ENCODE measurements at places on chromosomes 16 and 17.

- no peak for DNase-seq
These were observed 25.6 kb downstream of the SOST start for GRCh38 chr17:43732958-43733357.

DNA sequence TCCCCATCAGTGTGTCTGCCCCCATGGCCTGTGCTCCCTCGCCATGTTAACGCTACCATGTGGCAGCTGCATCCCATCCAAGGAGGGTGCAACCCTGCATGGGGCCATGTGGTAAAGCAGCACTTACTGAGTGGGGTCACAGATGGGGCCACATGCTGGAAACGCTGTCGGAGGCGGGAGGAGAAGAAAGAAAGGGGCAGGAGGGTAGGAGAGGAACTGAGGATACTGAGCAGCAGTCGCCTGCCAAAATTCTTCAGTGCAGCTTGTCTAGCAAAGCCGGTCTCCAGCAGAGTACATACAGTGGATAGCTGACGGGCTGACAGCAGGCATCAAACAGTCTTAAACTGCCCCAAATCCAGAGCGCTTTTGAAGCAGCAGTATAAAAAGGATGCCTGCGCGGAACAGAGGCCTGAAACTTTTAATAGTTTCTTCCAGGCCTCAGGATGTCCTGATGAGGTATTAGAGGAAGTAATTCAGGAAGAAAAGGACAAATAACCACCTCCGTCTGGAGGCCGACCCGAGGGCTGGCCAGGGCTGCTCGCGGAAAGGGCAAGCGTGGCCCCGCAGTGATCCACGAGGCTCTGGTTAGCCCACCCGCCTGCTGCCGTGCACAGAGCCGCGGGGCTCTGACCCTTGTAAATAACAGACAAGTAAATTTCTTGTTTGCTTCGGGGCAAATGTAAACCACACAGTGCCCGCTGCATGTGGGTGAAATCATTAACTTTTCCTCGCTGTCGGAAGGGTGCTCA is 149.0 kb downstream of the CCDC182 start:
- no peak for DNase-seq

DNA sequence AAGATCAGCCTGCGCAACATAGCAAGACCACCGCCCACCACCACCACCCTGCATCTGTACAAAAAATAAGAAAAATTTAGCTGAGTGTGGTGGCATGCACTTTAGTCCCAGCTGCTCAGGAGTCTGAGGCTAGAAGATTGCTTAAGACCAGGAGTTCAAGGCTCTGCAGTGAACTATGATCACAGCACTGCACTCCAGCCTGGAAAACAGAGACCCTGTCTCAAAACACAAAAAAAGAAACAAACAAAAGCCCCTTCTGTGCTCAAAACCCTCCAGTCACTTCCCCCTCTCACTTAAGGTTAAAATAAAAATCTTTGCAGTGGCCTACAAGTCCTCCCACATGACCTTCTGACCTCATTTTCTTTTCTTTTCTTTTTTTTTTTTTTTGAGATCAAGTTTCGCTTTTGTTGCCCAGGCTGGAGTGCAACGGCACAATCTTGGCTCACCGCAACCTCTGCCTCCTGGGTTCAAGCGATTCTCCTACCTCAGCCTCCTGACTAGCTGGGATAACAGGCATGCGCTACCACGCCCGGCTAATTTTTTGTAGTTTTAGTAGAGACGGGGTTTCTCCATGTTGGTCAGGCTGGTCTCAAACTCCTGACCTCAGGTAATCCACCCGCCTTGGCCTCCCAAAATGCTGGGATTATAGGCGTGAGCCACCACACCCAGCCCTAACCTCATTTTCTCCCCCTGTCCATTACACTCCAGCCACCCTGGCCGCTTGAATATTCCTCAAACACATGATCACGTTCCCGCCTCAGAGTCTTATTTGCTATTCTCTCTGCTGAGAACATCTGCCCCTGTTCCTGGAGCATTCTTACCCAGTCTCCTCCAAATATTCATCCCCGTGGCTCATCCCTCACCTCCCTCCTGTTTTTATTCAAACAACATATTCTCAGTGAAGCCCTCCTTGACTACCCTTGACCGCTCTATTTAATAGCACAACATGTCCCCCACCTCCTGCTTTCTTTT is 126.6 kb upstream of the MED13 start:
- no peak for DNase-seq

DNA sequence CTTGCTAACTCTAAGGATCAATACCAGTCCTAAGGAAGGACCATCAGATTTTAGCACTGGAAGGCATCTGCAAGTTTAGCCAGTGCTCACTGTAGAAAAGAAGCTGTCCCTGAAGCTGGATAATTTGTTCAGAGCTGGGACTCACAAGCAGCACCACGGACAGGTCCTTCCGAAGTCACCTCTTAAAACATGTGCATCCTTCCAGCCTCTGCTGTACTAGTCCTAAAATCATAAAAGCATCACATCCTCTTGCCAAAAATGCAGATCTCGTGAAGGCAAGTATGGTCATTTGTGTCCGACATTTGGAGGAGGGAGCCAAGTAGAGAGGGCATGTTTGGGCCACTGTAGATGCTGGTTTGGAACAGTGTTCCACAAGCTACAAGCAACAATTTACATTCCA is 506.9 kb downstream of the RBFOX1 start:
- DNase-seq, result no peak

GRCh38 chr16:68762996-68763756 is 26.1 kb downstream of the CDH1 start:
- DNase-seq, result no peak

DNA sequence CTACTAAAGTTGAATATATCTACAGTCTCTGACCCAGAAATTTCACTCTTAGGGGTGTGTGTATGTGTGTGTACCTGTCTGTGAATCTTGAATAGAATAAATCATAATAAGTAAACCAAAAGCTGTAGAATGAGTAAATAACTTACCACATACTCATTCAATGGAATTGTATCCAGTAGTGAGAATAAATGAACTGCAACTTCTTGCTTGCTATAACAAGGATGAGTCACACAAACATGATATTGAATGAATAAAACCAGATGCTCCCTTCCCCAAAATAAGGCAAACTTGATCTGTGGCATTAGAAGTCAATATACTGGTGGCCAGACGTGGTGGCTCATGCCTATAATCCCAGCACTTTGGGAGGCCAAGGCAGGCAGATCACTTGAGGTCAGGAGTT is 259.8 kb upstream of the MON1B start:
- DNase-seq, result no peak

GRCh38 chr17:4572131-4572530 is 11.8 kb upstream of the GGT6 start:
- no peak for DNase-seq

- DNase-seq, result no peak
These were observed 1.4 kb upstream of the PAGR1 start for GRCh38 chr16:29814592-29814991.

DNA sequence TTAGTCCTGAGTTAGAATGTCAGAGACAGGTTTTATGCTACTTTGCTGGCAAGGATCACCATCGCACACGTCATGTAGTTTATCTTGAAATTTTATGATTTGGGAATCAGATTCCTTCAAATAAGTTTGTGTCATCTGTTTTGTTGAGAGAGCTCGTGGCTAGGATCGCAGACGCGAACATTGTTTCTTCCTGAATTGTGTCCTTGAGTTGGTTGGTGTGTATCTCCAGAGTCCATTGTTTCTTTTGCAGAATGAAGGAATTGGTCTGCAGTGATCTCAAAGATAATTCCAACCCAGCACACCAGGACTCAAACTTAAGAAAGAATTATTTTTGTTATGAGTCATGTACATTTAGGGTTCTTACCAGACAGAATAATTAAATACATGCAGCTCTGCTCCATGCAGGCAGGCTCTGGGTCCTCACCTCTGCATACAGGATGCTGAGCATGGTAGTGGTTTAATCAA is 51.6 kb downstream of the PRKCA start:
- DNase-seq, result no peak

DNA sequence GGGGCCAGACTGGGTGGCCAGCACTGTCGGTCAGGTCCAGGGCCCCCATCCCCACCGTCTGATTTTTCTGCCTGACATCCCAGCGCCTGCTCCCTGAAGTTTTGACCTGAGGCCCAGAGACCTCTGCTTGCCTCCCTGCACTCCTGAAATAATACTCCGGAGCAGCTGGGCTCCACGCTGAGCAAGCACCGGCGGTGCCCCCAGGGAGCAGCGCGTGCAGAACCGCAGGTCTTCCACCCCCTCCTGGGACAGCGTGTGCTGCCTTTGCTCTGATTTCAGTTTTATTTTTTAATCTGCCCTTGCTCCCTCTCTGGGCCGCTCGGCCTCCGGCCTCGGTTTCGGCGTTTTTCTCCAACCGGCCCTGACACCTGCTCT is 132.4 kb upstream of the GSE1 start:
- DNase-seq, result no peak

DNA sequence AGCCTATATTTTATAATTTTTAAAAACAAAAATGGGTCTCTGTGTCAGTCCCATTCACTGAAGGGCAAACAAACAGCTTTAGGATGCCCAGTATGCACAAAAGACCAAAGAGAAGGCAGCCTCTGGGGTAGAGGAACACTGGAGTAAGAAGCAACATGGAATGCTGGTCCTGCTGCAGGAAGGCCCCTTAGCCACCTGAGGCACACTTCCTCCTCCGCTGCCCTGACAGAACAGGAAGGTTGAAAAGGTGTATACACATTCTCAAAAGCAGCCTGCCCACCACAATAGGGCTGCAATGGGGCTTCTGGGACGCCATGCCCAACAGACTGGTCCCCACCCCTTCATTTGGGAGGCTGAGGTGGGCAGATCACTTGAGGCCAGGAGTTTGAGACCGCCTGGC is 19.5 kb downstream of the TOM1L2 start:
- DNase-seq, result no peak

- no peak for DNase-seq
These were observed 32.0 kb downstream of the CDH13 start for GRCh38 chr16:82658796-82659195.

DNA sequence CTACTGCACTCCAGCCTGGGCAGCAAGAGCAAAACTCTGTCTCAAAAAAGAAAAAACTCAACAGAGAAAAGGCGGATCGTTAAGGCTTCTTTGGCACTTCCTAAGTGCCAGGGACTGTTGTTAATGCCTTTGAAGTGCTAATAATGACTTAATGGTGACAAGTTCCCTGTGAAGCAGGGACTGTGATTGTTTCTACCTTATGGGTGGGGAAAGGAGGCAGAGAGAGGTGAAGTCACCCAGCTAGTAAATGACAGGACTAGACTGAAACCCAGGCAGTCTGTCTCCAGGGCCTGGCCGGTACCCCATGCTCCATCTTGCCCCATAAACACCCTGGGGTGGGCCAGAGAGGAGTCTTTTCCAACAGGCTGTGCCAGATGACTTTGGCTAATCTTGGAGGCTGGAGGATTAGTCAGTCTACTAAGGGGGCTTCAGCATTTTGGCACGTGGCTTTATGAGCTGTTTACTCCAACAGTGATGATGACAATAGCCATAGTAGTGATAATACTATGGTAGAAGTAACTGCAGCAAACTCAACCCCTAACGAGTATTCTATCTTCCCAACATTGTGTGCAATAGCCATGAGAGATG is 26.9 kb downstream of the ABCC1 start:
- DNase-seq, result no peak

GRCh38 chr16:7140899-7141298 is 191.7 kb upstream of the RBFOX1 start:
- DNase-seq, result no peak

DNA sequence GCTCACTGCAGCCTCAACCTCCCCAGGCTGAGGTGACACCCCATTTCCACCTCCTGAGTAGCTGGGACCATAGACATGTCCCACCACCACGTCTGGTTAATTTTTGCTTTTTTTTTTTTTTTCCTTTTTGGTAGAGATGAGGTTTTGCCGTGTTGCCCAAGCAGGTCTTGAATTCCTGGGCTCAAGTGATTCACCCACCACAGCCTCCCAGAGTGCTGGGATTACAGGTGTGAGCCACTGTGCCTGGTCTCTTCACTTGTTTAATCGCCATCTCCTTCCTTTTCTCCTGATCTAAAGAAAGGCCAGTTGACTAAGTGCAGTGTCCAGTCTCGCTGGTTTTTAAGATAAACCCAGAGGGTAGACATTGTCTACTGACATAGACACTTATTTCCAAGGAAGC is 152.0 kb downstream of the C16orf95 start:
- DNase-seq, result no peak

GRCh38 chr17:8148560-8148959 is 3.6 kb downstream of the PER1 start:
- DNase-seq, result no peak

- no peak for DNase-seq
These were observed 43.0 kb downstream of the MYO18A start for GRCh38 chr17:29136998-29137730.

DNA sequence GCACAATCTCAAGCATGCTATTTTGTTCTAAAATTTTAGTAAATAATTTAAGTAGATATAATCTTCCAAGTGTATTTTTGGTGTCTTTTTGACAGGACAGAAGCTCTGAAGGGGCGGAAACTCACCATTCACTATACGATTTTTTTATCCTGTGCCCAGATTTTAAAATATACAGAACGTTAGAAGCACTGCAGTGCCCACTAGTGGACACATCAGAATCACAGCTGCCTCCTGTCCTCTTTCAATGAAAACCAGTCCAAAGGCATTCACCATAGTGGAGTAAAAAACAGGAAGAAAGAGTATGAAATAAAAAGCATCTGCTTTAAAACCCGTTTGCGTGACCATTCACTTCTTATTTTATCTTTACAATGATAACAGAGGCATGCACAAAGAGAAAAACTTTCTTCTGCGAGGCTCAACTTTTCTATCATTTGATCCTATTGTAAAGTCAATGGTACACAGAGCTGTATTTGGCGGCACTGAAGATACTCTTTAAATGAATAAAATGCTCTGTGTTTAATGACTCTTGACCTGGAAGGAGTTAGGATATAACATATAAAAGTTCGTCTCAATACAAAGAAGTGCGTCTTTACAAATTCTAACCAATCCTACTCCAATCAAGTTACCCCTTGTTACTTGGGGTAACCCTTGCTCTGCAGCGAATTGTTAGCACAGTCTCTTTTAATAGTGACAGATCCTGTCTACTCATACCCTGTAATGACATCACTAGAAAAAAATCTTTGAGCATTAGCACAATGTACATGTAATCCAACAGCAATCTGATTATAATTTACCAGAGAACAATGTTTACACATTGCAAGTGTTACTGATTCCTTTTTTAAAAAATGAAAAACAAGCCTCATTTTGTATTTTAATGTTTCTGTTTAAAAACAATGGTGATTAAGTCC is 339.8 kb upstream of the PSMD7 start:
- DNase-seq, result no peak

DNA sequence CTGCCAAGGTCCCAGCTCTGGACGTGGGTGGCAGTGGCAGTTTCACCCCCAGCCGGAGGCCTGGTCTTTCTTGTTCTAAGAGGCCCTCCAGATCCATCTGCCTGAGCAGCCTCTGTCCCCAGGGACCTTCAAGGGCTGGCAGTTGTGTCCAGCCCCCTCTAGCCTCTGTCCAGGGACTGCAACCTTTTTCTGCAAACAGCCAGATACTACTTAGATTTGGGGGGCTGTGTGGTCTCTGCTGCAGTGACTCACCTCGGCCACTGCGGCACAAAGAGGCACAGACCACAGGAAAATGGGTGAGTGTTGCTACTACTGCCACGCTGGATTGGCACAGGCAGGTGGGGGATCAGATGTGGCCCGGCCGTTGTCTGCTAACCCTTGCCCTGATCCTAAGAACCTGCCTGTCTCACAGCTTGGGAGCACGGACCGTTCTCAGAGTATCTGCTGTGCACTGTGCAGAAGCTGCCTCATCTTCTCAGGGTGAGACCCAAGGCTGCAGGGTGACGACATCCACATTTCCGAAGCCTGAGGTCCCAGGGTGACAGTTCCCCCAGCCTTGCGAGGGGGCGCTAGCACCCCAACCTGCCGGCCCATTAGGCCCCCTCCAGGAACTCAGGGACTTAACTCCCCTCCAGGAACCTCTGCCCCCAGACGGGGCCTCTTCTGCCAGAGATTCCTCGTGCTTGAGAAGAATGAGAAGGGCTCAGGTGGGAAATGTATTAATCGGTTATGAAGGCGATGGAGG is 27.6 kb downstream of the MXRA7 start:
- no peak for DNase-seq

All from cortex of kidney (tissue), 1 donor.